NCI-H1105 treated with DMSO at 0.1 percent for 48 hours (cell line): ENCODE measurements at places on chromosomes 3 and 15.

DNA sequence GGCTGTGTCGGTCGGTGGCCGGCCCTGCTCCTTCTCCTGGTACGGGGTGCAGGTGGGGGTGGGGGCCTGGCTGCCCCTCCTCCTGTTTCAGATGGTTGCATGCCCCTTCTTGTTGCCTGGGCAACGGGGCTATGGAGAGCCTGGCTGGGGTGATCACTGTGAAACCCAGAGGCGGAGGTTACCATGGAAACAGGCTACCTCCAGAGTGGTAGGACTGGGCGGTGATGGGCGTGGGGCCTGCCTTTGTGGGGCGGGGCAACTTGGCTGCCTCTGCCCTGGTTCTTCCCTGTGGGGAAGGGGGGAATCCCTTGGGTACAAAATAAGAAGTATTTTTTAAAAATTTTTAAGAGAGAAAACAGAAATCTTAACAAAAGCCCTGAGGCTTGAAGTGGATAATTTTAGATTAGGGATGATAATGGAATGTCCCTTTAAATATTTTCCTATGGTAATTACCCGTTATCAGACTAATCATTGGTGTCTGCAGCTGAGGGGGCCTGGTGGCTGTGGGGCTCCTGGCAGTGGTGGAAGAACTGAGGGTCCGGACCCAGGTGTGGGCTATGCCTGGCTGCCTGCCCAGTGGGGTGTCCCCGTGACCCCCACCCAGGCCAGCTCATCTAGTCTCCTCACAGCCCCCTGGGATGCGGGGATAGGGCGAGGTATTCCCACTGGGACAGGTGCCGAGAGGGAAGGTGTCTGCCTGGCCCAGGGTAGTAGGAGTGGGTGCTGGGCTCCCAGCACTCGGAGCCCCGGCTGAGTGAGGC lies 32.5 kb downstream of the PLXNA1 start:
- peak; percentile 55 for DNase-seq

- no peak for DNase-seq
These were observed 14.5 kb upstream of the LYZL4 start for GRCh38 chr3:42424911-42425310.

- DNase-seq, result no peak
These were observed 76.2 kb upstream of the C2CD4B start for GRCh38 chr15:62241135-62241770.

GRCh38 chr3:141087778-141088130 lies 36.6 kb downstream of the SPSB4 start:
- no peak for DNase-seq

- peak; percentile 8 for DNase-seq
These were observed 48.2 kb downstream of the MDFIC2 start for GRCh38 chr3:70264122-70264780.

GRCh38 chr3:53168175-53168923 lies 7.3 kb downstream of the PRKCD start:
- DNase-seq, result no peak

- DNase-seq, result no peak
These were observed 184.2 kb upstream of the TPM1 start for GRCh38 chr15:62858343-62858742.

- no peak for DNase-seq
These were observed 31.3 kb downstream of the MUC20 start for GRCh38 chr3:195752066-195752465.

DNA sequence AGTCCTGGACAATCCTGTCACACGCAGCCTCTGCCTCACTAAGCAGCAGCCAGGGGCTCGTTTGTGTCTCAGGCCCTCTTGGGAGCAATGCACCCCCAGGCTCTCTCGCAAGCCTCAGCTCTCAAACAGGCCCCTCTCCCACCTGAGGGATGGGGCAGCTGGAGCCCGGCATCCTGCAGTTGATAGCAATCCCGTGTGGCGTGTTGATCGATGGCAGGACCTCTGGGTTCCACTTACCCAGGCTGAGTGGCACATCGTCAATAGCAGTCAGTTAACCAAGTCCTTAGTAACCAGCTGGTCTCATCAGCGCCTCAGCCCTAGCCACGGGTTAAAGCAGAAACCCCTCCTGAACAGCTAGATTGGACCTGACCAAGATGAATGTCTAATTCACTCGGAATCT lies 36.5 kb upstream of the PLXNA1 start:
- DNase-seq, result no peak

GRCh38 chr3:27686642-27687041 lies 35.5 kb downstream of the EOMES start:
- DNase-seq, result no peak

- no peak for DNase-seq
These were observed 27.1 kb downstream of the DNAJC13 start for GRCh38 chr3:132444383-132444782.
